GM23248 (cell line): ENCODE measurements at places on chromosomes 11 and 22.
A peak's percentile ranks its signal among the peaks of the same experiment; 100 is the strongest.

- no peaks in the 10 kb centered on the region for H3K27me3 ChIP-seq
- no peak overlapping the region for H3K4me3 ChIP-seq
- no peak overlapping the region for H3K27ac ChIP-seq
Measured at GRCh38 chr11:13691286-13691899, 22.9 kb downstream of the FAR1 start.

DNA sequence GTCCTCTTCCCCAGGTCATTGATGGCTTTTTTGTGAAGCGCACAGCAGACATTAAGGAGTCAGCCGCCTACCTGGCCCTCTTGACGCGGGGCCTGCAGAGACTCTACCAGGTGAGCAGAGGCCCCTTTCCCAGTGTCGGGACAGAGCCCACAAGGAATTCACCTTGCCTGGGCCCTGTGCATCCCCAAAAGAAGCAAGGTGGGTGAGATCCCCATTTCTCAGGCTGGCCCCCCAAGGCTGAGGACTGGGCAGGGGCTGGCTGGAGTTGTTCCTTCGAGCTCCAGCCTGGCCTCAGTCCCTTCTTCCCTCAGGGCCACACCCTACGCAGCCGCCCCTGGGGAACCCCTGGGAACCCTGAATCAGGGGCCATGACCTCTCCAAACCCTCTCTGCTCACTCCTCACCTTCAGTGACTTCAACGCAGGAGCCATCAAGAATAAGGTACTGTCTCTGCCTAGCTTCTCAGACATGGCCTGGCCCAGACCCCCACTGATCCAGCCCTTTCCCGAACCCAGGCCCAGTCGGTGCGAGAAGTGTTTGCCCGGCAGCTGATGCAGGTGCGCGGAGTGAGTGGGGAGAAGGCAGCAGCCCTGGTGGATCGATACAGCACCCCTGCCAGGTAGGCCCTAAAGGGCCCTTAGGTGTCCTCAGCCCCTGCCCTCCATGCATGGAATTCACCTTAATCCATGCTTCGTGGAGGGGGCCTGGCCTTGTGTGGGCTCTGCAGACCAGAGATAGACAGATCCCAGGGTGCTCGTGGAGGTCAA is 4.7 kb downstream of the MUS81 start:
- peaks cover 31% of the 10 kb centered on the region; the same call in 1 of the 2 replicates for H3K36me3 ChIP-seq
- no peak overlapping the region for H3K27ac ChIP-seq
- H3K27me3 ChIP-seq: no peaks in the 10 kb centered on the region
- no peak for DNase-seq

- H3K27me3 ChIP-seq: no peaks in the 10 kb centered on the region
- no peak overlapping the region for H3K4me3 ChIP-seq
- no peaks in the 10 kb centered on the region; the same call in 1 of the 2 replicates for H3K4me1 ChIP-seq
Measured at GRCh38 chr11:31325160-31325559, 44.4 kb downstream of the DCDC1 start.

DNA sequence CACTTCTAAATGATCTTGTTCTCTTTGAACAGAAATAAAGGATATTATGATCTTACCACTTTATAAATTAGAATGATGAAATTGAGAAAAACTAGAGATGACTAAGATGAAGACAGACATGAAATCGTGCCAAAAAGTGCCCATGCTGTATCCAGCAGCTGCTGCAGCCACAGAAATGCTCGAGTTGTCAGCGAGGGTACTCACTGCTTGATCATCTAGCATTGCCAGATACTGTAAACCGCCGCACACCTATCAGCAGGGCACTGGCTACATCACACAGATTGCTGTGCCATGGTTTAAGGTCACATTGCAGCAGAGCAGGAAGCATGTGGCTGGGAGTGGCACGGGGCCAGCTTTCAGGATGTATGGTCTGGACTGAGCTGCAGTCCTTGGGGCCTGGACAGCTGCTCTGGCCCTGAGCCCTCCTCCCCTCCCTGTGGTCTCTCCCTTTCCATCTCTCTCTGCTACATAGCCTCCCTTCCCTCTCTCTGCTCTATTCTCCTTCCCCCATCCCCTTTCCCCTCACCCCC is 51.0 kb upstream of the SEPTIN5 start:
- peaks cover 13% of the 10 kb centered on the region for H3K4me1 ChIP-seq
- no peak overlapping the region for H3K4me3 ChIP-seq
- no peaks in the 10 kb centered on the region for H3K36me3 ChIP-seq
- DNase-seq: peak; percentile 93

GRCh38 chr22:44639891-44640617 is 62.0 kb upstream of the PRR5 start:
- H3K27me3 ChIP-seq: no peaks in the 10 kb centered on the region
- no peak for DNase-seq
- peaks cover 12% of the 10 kb centered on the region for H3K4me1 ChIP-seq
- no peaks in the 10 kb centered on the region for H3K36me3 ChIP-seq
- H3K27ac ChIP-seq: no peak overlapping the region
- H3K4me3 ChIP-seq: no peak overlapping the region

- DNase-seq: no peak
- H3K27ac ChIP-seq: no peak overlapping the region
- no peaks in the 10 kb centered on the region for H3K27me3 ChIP-seq
- no peaks in the 10 kb centered on the region for H3K36me3 ChIP-seq
- H3K4me3 ChIP-seq: no peak overlapping the region
Measured at GRCh38 chr22:30647536-30647935, 12.0 kb downstream of the SLC35E4 start.
